Nephron progenitor cell (in vitro differentiated cells): ENCODE measurements at places on chromosomes 13 and 19.

DNA sequence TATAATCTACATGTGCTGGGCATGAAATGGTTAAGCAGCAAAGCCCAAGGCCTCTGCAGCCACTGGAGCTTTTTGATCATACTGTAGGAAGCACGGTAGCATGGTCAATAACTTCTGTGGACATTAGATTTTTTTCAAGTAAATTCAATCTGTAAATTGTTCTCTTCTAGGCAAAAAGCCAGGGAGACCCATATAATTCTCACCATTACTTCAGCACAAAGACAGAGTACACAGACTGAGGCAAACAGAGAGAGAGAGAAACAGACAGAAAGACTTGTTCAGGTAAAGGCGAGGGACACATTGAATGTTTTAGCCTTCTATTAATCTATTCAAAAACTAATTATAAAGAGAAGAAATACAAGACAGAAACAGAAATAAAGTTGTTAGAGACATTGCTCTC is 349.4 kb downstream of the RFC3 start:
- no peak for DNase-seq

- DNase-seq: no peak
These were observed 4.5 kb upstream of the ADGRE2 start for GRCh38 chr19:14782626-14783409.

GRCh38 chr13:79258489-79258888 is 147.6 kb downstream of the RBM26 start:
- DNase-seq: no peak

GRCh38 chr13:27600711-27601110 is 19.6 kb downstream of the LNX2 start:
- DNase-seq: no peak

GRCh38 chr13:111971891-111972780 is 94.8 kb upstream of the SOX1 start:
- DNase-seq: no peak

- no peak for DNase-seq
These were observed 505 bp downstream of the ZSWIM4 start for GRCh38 chr19:13795595-13796300.

GRCh38 chr13:77465603-77466195 is 69.8 kb upstream of the SCEL start:
- DNase-seq: no peak

- DNase-seq: peak; percentile 99
These were observed 933 bp upstream of the NRTN start for GRCh38 chr19:5803752-5804515.

GRCh38 chr19:8302734-8303133 is 5.4 kb downstream of the CD320 start:
- no peak for DNase-seq

DNA sequence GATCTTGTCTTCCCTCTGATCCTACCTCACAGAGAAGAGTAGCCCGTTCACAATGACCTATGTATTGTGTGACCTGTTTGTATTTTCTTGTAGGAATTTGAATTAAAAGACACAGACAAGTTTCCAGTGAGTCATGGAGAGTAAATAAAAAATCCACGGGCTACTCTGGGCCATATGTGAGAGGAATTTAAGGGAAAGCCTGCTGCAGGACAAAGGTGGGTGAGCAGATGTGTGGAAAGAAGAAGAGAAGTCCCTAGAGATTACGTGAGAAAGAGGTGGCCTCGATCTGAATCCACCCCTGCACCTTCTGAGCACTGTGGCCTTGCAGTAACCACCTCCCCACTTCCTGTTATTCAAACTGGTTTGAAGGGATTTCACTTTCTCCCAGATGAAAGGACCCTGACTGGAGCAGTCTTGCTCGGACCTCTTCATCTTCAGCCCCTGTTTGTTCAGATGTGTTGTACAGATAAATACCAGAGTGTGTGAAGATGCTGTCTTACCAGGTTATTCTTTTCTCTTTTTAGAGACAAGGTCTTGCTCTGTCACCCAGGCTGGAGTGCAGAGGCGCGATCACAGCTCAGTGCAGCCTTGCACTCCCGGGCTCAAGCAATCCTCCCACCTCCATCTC is 205.4 kb downstream of the PDS5B start:
- DNase-seq: no peak

DNA sequence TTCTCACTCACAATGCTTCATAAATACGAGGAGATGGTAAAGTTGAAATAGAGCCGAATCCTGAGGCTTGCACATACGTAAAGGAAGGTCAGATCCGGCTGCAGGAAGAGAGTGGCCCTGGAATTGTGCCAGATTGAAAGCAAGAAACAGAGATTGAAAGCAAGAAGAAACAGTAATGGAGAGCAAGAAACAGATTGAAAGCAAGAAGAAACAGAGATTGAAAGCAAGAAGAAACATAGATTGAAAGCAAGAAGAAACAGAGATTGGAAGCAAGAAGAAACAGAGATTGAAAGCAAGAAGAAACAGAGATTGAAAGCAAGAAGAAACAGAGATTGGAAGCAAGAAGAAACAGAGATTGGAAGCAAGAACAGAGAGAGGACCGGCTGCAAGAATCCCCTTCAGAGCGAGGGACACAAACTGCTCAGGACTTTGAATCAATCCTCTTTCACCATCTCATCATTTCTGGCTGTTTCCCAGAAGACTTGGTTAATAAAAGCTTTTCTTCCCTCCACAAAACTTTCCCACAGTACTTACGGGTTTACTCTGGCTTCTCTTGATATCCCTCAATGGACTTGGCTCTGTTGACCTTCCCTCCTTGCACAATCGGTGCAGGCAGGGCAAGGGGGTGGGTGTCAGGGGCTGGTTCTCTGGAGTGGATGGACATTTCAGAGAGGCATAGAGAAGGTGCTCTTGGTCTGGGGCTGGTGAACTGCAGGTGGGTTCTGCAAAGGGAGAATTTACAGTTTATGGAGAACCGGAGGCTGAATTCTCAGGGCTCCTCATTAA is 25.5 kb downstream of the OR7A5 start:
- no peak for DNase-seq

GRCh38 chr19:53945441-53945840 is 17.3 kb upstream of the CACNG8 start:
- no peak for DNase-seq

DNA sequence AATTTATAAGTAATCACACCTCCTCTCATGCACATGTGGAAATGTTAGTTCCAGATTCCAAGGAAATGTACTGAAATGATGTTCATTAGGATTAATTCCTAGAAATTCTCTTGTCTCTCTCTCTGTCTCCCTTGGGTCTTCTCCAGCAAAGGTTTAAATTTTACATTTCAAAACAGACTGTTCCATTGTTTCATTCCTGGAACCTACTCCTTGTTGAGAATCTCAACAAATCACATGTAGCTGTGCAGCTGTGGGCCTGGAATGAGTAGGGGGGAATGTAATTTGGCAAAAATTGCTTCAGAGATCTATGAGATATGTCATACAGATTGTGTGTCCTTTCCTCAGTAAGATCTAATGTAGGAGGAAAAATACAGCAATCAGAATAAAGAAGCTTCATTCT is 46.2 kb upstream of the RFXAP start:
- no peak for DNase-seq

DNA sequence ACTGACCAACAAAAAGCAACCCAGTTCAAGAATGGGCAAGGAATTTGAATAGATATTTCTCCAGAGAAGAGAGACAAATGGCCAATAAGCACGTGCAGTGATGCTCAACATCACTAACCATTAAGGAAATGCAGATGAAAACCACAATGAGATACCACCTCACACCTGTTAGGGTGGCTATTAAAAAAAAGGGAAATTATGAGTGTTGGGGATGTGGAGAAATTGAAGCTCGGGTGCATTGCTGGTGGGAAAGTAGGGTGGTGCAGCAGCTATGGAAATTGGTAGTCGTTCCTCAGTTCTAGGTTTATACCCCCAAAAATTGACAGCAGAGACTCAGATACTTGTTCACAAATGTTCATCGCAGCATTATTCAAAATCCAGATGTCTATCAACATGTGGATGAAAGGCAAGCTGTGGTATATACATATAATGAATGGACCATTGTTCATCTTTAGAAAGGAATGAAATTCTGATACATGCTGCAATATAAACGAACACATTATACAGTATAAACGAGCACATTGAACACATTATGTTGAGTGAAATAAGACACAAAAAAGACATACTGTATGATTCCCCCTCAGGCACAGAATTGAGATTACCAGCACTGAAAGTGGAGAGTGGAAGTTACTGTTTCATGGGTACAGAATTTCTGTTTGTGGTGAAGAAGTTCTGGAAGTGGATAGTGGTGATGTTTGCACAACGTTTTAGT is 927 bp downstream of the CHAMP1 start:
- DNase-seq: no peak

DNA sequence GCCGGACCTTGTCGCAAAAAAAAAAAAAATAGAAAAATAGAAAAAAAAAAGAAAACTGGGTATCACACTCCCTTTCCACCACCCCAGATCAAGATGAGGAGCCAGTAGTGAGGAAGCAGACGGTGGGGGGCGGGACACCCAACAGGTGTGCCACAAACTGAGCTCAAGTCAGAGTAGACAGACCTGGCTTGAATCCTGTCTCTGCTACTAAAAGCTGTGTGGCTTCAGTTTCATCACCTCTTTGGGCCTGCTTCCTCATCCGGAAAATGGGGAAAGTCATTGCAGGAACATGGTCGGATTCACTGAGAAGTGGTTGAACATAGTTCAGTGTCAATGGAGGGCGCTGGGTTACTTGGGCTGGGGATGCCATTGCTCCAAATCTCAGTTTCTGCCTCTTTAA is 2.9 kb downstream of the HIF3A start:
- DNase-seq: no peak

GRCh38 chr19:10625003-10625761 is at the start of gene SLC44A2:
SLC44A2 (plus strand) TSS chr19:10625553; CDS start chr19:10625634, 81 bp downstream.
- DNase-seq: peak; percentile 82

- no peak for DNase-seq
These were observed 265.3 kb upstream of the STARD13 start for GRCh38 chr13:33550885-33551284.

GRCh38 chr19:19587771-19588170 is 30.7 kb downstream of the PBX4 start:
- DNase-seq: no peak

- peak; percentile 32 for DNase-seq
These were observed 28.8 kb upstream of the TUBGCP3 start for GRCh38 chr13:112616586-112617362.

- peak; percentile 71 for DNase-seq
These were observed 29.7 kb downstream of the NAXD start for GRCh38 chr13:110644892-110645521.

- no peak for DNase-seq
These were observed 81.1 kb upstream of the EDNRB start for GRCh38 chr13:77999746-78000145.

GRCh38 chr13:105291987-105292386 is 1243.5 kb downstream of the EFNB2 start:
- DNase-seq: no peak

- DNase-seq: no peak
These were observed 26.1 kb downstream of the IPO5 start for GRCh38 chr13:97979556-97979955.
